MM.1S (cell line): ENCODE measurements at places on chromosomes 4 and X.

DNA sequence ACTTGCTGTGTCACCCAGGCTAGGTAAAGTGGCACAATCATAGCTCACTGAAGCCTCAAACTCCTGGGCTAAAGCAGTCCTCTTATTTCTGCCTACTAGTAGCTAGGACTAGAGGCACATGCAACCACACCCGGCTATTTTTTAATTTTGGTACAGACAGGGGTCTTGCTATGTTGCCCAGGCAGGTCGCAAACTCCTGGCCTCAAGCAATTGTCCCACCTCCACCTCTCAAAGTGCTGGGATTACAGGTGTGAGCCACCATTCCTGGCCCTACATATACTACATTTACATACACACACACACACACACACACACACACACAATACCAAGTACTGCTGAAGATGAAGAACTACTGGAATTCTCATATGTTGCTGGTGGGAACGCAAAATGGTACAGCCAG lies 26.9 kb downstream of the SMIM31 start:
- no peak for DNase-seq
- no peaks in the 10 kb centered on the region for H3K27me3 ChIP-seq
- H3K36me3 ChIP-seq: no peaks in the 10 kb centered on the region
- H3K27ac ChIP-seq: no peak overlapping the region
- H3K4me3 ChIP-seq: no peak overlapping the region

DNA sequence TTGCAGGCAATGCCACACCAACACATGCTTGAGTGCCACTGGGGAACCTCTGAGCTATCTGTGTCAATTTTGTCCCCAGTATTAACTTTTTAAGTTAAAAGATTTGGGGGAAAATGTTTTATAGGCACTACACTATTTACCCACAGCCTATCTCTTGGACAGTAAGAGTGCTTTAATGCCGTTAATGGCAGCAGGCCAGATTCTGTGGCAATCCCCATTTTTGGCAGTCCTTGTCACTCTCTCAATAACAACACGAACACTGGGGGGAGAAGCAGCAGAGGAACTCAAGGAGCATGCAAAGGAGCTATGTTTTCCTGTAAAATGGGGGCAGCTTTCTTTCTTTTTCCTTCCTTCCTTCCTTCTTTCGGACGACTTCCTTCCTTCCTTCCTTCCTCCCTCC lies 168.6 kb downstream of the NSUN7 start:
- H3K4me1 ChIP-seq: no peaks in the 10 kb centered on the region
- no peak for DNase-seq
- H3K27me3 ChIP-seq: no peaks in the 10 kb centered on the region
- H3K4me3 ChIP-seq: no peak overlapping the region
- no peak overlapping the region for H3K27ac ChIP-seq

- no peak for DNase-seq
- H3K36me3 ChIP-seq: no peaks in the 10 kb centered on the region
- H3K27ac ChIP-seq: no peak overlapping the region
- no peaks in the 10 kb centered on the region for H3K27me3 ChIP-seq
- no peak overlapping the region for H3K4me3 ChIP-seq
- no peaks in the 10 kb centered on the region for H3K4me1 ChIP-seq
Observed at GRCh38 chr4:172716291-172716690, 452.3 kb upstream of the GALNT7 start.

GRCh38 chr4:7328913-7329638 lies 105.7 kb downstream of the PSAPL1 start:
- no peak for DNase-seq
- H3K27me3 ChIP-seq: peaks cover 93% of the 10 kb centered on the region
- H3K27ac ChIP-seq: no peak overlapping the region
- no peaks in the 10 kb centered on the region for H3K4me1 ChIP-seq

GRCh38 chrX:42022158-42022557 lies 98.8 kb upstream of the CASK start:
- H3K36me3 ChIP-seq: no peaks in the 10 kb centered on the region
- no peak overlapping the region for H3K27ac ChIP-seq
- H3K27me3 ChIP-seq: no peaks in the 10 kb centered on the region
- no peak overlapping the region for H3K4me3 ChIP-seq
- DNase-seq: no peak

GRCh38 chrX:367866-368265 lies 18.8 kb downstream of the PPP2R3B start:
- H3K36me3 ChIP-seq: no peaks in the 10 kb centered on the region
- no peak overlapping the region for H3K27ac ChIP-seq
- H3K27me3 ChIP-seq: no peaks in the 10 kb centered on the region
- no peak for DNase-seq

DNA sequence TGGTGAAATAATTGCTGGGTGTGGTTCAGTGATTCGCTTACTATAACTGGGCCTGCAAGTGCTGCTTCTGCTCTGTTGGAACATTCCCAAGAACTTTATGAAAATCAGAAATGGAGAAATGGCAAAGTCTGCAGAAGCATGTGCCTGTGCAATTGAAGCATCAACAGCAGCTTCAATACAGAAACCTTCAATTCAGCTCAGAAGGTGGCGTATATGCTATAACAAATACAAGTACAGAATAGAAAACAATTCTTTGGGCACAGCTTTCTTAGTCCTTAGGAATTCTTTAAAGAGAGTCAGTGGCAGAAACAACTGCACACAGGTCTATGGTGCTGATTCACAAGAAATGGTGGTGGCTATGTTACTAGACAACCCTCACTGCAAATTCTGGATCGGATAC lies 18.0 kb upstream of the PDHA2 start:
- no peak overlapping the region for H3K27ac ChIP-seq
- DNase-seq: no peak
- H3K4me3 ChIP-seq: no peak overlapping the region
- no peaks in the 10 kb centered on the region for H3K36me3 ChIP-seq

DNA sequence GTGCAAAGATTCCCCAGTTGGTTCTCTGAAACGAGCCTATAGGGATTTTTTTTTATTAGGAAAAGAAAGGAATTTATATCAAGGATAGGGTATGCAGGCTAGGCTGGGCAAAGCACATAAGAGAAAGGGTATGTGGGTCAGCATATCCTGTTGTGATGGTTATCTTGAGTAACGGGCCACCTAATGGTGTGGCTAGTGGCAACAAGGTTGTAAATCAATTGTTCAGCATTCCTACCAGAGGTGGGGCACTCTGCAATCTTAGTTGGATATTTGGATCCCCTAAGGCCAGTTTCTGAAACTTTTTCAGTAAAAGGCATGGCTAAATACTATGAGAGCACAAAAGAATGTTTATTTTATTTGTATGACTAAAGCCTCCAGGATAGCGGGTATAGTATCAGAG lies 42.7 kb downstream of the DCAF12L1 start:
- no peaks in the 10 kb centered on the region for H3K4me1 ChIP-seq
- no peak for DNase-seq
- H3K4me3 ChIP-seq: no peak overlapping the region
- no peak overlapping the region for H3K27ac ChIP-seq

GRCh38 chr4:153611679-153612078 lies 72.4 kb upstream of the TLR2 start:
- no peak overlapping the region for H3K4me3 ChIP-seq
- no peaks in the 10 kb centered on the region for H3K36me3 ChIP-seq
- no peaks in the 10 kb centered on the region for H3K27me3 ChIP-seq
- H3K4me1 ChIP-seq: no peaks in the 10 kb centered on the region
- no peak for DNase-seq

- H3K4me1 ChIP-seq: no peaks in the 10 kb centered on the region
- no peak for DNase-seq
Observed at GRCh38 chrX:41621222-41621723, 67.5 kb upstream of the GPR34 start.

GRCh38 chrX:40784516-40785151 lies 49.3 kb upstream of the MED14 start:
- no peak overlapping the region for H3K27ac ChIP-seq
- no peaks in the 10 kb centered on the region for H3K4me1 ChIP-seq
- no peak for DNase-seq
- H3K36me3 ChIP-seq: no peaks in the 10 kb centered on the region
- H3K4me3 ChIP-seq: no peak overlapping the region
- no peaks in the 10 kb centered on the region for H3K27me3 ChIP-seq

DNA sequence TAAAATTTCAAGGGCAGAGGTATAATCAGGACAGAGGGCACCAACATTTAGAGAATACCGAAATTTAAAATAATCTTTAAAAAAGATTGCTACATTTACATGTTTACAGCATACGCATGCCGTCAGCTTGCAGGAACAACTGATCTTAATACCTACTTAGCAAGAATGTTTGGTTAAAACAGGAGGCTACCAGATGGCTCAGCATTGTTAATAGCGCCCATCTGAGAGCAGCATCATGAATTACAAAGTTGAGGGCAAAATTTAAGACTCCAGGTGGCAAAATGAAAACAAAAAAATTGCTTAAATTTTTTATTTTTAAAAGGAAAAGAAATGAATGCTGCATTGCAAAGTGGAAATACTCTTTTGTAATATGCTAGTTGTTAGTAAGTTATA lies 241.3 kb downstream of the C4orf33 start:
- H3K36me3 ChIP-seq: no peaks in the 10 kb centered on the region
- H3K27me3 ChIP-seq: no peaks in the 10 kb centered on the region
- H3K27ac ChIP-seq: no peak overlapping the region
- no peak for DNase-seq

DNA sequence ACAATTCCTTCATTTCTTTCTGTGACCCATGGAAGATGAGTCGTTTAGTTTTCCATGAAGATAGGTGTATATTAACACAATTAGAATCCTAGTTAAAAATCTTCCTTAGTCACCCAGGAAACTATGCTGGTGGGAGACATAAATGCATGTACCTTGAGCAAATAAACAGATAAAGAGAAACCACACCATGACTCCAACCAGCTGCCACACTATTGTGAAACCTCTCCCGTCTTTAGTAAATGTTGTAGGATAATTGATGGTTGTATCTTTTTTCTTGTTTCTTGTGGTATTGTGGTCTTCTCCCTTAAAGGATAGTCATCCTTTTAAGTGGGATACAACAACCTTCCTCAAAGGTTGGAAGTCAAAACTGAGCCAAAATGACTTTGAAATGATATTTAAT lies 103.8 kb upstream of the LEF1 start:
- H3K36me3 ChIP-seq: no peaks in the 10 kb centered on the region
- no peak overlapping the region for H3K27ac ChIP-seq
- DNase-seq: no peak
- H3K4me1 ChIP-seq: no peaks in the 10 kb centered on the region
- H3K4me3 ChIP-seq: no peak overlapping the region

DNA sequence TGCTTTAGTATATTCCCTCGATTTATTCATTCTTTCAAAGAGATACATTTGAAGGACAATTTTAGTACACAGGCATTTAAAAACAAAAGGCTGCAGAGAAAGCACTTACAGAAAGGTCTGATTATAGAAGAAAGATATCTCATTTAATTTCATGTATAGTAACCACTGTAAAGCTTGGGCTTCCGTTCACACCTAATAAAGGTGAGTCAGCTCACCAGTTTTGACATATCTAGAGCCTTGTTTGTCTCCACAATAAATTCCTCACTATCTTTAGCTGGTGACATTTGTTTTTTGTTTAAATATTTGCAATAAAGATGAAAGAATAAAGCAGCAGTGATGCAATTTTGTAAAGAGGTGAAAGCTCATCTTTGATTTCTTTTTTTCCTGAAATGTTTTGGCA lies 1.1 kb upstream of the EPHA5 start:
- no peaks in the 10 kb centered on the region for H3K4me1 ChIP-seq
- no peaks in the 10 kb centered on the region for H3K36me3 ChIP-seq
- H3K27me3 ChIP-seq: no peaks in the 10 kb centered on the region
